ENCODE measurements at places on chromosomes 2 and 18. TPM values are rescaled to one million over a fixed set of nuclear protein-coding genes. Genes with fewer than 3 reads are reported as not detected.

GREB1 gene
- total RNA-seq, result 2.1 TPM

MPP4 gene
- total RNA-seq, result 1.4 TPM

DSG2 gene
- 8.9 TPM for total RNA-seq

DPP4 gene
- total RNA-seq, result 42.1 TPM

MSTN gene
- not detected for total RNA-seq

POTEI gene
- not detected for total RNA-seq

TCF7L1 gene
- 2.0 TPM for total RNA-seq

OXER1 gene
- total RNA-seq, result under 0.01 TPM

TTN gene
- 0.12 TPM for total RNA-seq

TWIST2 gene
- 171 TPM for total RNA-seq

L3MBTL4 gene
- under 0.01 TPM for total RNA-seq

Data from smooth muscle cell of the coronary artery (primary cell).